ENCODE measurements at places on chromosomes 4 and X.

DNA sequence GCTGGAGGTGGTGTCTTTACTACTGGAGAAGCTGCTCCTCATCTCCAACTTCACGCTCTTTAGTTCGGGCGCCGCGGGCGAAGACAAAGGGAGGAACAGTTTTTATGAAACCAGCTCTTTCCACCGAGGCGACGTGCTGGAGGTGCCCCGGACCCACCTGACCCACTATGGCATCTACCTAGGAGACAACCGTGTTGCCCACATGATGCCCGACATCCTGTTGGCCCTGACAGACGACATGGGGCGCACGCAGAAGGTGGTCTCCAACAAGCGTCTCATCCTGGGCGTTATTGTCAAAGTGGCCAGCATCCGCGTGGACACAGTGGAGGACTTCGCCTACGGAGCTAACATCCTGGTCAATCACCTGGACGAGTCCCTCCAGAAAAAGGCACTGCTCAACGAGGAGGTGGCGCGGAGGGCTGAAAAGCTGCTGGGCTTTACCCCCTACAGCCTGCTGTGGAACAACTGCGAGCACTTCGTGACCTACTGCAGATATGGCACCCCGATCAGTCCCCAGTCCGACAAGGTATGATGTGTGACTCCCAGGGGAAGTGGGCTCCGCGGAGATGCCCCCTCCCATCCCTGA, 634 bp downstream of the LRAT start:
- peaks cover 30% of the 10 kb centered on the region for H3K4me1 ChIP-seq
- DNase-seq: no peak
- no peak overlapping the region for H3K27ac ChIP-seq
- H3K4me3 ChIP-seq: peak overlapping the region; percentile 47
- H3K27me3 ChIP-seq: peaks cover 12% of the 10 kb centered on the region

DNA sequence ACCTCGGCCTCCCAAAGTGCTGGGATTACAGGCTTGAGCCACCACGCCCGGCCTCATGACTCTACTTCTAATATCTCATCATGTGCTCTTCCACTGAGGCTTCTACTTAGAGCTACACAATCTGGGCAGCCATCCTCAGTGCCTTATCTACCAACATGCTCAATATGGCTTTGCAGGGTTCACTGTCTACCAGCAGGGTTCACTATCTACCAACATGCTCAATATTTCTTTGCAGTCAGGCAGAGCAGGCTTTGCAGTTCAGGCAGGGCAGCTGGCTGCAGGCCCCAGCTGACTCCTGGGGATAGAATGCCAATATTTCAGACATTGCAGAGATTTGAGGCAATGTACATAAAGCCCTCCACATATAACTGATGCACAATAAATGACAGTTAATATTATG, 47.5 kb downstream of the PKD2 start:
- no peak for DNase-seq
- peaks cover 11% of the 10 kb centered on the region for H3K36me3 ChIP-seq
- H3K27ac ChIP-seq: no peak overlapping the region
- no peak overlapping the region for H3K4me3 ChIP-seq

GRCh38 chr4:100811046-100811445, 293.2 kb upstream of the EMCN start:
- no peak overlapping the region for H3K27ac ChIP-seq
- no peaks in the 10 kb centered on the region for H3K36me3 ChIP-seq
- H3K4me1 ChIP-seq: no peaks in the 10 kb centered on the region
- DNase-seq: no peak
- no peak overlapping the region for H3K4me3 ChIP-seq

DNA sequence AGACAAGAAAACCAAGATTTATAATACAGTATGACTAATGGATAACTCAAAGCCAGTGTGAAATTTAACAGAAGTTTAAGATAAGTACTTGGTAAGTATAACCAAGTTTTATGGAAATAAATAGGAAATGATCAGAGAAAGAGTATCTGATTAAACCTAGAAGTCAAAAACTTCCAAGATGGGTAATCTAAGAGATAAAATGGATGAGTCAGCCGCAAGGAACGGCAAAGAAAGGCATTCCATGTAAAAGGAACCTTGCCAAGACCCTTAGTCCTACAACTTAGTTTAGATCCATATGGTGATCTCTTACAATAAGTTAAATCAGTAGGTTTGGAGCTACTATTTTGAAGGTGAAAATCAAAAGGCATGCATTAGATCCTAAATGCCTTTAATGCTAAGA, 34.8 kb downstream of the LIN54 start:
- no peak overlapping the region for H3K27ac ChIP-seq
- H3K27me3 ChIP-seq: no peaks in the 10 kb centered on the region
- no peak overlapping the region for H3K4me3 ChIP-seq
- no peaks in the 10 kb centered on the region for H3K4me1 ChIP-seq
- no peaks in the 10 kb centered on the region for H3K36me3 ChIP-seq

GRCh38 chr4:100936661-100937375, 410.5 kb downstream of the PPP3CA start:
- no peaks in the 10 kb centered on the region for H3K4me1 ChIP-seq
- no peak for DNase-seq
- no peaks in the 10 kb centered on the region for H3K36me3 ChIP-seq
- H3K27me3 ChIP-seq: no peaks in the 10 kb centered on the region
- no peak overlapping the region for H3K4me3 ChIP-seq

- H3K4me1 ChIP-seq: peaks cover 12% of the 10 kb centered on the region
- H3K4me3 ChIP-seq: no peak overlapping the region
- no peak overlapping the region for H3K27ac ChIP-seq
- H3K36me3 ChIP-seq: no peaks in the 10 kb centered on the region
- DNase-seq: no peak
- no peaks in the 10 kb centered on the region for H3K27me3 ChIP-seq
These were observed 53.3 kb upstream of the STIM2 start for GRCh38 chr4:26807330-26807729.

DNA sequence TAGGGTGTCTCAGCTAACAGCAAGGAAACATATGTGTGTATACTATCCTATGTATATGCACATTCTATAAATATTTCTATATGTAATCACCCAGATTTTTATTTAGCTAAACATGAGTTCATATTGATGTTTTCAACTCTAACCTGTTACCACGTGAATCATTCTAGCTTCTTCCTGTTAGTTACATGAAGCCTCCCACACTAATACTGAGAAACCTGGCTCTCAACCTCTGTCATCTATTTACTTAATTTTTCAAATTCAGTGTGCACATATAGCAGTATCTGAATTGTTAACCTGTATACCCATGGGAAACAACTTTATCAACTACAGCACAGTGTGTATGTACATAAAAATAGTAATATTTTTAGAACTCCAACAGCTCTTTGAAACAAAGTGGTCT, 57.3 kb downstream of the KLF8 start:
- DNase-seq: no peak
- H3K4me1 ChIP-seq: no peaks in the 10 kb centered on the region
- H3K27me3 ChIP-seq: no peaks in the 10 kb centered on the region
- H3K4me3 ChIP-seq: no peak overlapping the region

GRCh38 chr4:21529214-21529613, 419.4 kb downstream of the KCNIP4 start:
- no peak overlapping the region for H3K27ac ChIP-seq
- no peaks in the 10 kb centered on the region for H3K4me1 ChIP-seq
- no peak for DNase-seq
- H3K27me3 ChIP-seq: no peaks in the 10 kb centered on the region

GRCh38 chr4:87476934-87477333, 52.2 kb downstream of the SPARCL1 start:
- no peaks in the 10 kb centered on the region for H3K27me3 ChIP-seq
- no peak overlapping the region for H3K27ac ChIP-seq
- no peak overlapping the region for H3K4me3 ChIP-seq
- H3K36me3 ChIP-seq: no peaks in the 10 kb centered on the region
- no peak for DNase-seq

DNA sequence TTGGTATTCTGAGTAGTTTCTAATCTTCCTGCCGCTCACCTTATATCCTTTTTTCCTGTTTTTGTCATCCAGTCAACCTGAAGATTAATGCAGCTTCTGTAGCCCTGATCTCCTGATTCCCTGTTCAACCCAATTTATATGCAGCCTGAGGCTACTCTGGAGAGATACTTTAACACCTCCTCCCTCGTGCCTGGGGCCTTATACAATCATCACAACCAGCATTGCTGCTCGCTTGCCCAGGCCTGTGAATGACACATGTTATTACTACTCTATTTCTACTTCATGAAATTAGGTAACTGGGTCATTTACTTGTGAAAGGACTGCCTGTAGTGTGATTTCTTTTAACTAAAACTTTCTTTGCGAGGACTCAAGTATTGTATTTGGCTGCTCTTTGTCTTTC, 33.7 kb upstream of the WDR17 start:
- no peak for DNase-seq
- no peak overlapping the region for H3K4me3 ChIP-seq
- no peaks in the 10 kb centered on the region for H3K27me3 ChIP-seq

DNA sequence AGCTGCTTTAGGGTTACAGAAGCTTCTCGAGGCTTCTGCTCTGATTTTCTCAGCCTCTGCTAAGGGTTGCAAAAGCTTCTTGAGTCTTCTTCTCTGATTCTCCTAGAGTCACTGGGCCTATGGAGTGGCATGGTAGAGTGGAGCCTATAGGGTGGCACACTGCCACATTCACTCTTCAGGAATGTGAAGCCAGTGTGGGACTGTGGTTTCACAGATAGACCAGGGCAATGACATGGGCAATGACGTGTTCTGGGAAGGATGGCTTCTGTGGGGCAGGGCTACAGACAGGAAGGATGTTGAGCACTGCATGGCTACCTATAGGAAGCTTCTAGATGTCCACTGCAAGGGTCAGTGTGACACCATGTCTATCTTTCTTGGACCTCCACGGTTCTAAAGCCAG, 11.0 kb upstream of the MAMLD1 start:
- peaks cover 4% of the 10 kb centered on the region for H3K27me3 ChIP-seq
- no peak for DNase-seq
- no peak overlapping the region for H3K27ac ChIP-seq
- no peak overlapping the region for H3K4me3 ChIP-seq
- no peaks in the 10 kb centered on the region for H3K36me3 ChIP-seq

DNA sequence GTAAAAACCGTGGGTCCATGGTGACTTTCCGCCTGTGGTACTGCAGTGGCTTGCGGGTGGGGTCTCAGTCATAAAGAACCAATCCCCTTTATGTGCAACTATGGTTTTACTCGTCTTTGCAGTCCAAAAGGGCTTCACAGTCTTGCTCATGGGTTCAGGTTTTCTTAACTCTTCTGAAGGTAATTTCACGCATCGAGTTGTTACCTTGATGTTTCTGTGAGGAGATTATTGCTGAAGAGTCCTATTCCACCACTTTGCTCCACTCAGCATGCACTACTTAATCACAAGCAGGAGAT, 41.5 kb downstream of the F8 start:
- no peaks in the 10 kb centered on the region for H3K27me3 ChIP-seq
- no peaks in the 10 kb centered on the region for H3K4me1 ChIP-seq

- no peaks in the 10 kb centered on the region for H3K27me3 ChIP-seq
- no peak overlapping the region for H3K4me3 ChIP-seq
- no peak for DNase-seq
- no peaks in the 10 kb centered on the region for H3K36me3 ChIP-seq
These were observed 46.9 kb downstream of the ANTXR2 start for GRCh38 chr4:80026100-80026499.

- no peaks in the 10 kb centered on the region for H3K27me3 ChIP-seq
- no peaks in the 10 kb centered on the region for H3K4me1 ChIP-seq
- no peak overlapping the region for H3K27ac ChIP-seq
- H3K36me3 ChIP-seq: no peaks in the 10 kb centered on the region
- H3K4me3 ChIP-seq: no peak overlapping the region
These were observed 47.2 kb downstream of the SLC34A2 start for GRCh38 chr4:25702848-25703247.

GRCh38 chr4:164977243-164978164, at the start of gene TRIM61:
Gene TRIM61, minus strand, starts transcription at chr4:164977657. Its CDS starts 7,655 bp downstream, at chr4:164970002.
- H3K4me3 ChIP-seq: peak within 1 kb of the TSS; percentile 47
- H3K27ac ChIP-seq: peak within 1 kb of the TSS; percentile 4
- peak; percentile 63 for DNase-seq
- no peaks in the 10 kb centered on the region for H3K27me3 ChIP-seq

- H3K4me1 ChIP-seq: peaks cover 9% of the 10 kb centered on the region
- DNase-seq: no peak
- H3K36me3 ChIP-seq: peaks cover 6% of the 10 kb centered on the region
- no peak overlapping the region for H3K4me3 ChIP-seq
These were observed 15.8 kb upstream of the CLTRN start for GRCh38 chrX:15680401-15680800.

DNA sequence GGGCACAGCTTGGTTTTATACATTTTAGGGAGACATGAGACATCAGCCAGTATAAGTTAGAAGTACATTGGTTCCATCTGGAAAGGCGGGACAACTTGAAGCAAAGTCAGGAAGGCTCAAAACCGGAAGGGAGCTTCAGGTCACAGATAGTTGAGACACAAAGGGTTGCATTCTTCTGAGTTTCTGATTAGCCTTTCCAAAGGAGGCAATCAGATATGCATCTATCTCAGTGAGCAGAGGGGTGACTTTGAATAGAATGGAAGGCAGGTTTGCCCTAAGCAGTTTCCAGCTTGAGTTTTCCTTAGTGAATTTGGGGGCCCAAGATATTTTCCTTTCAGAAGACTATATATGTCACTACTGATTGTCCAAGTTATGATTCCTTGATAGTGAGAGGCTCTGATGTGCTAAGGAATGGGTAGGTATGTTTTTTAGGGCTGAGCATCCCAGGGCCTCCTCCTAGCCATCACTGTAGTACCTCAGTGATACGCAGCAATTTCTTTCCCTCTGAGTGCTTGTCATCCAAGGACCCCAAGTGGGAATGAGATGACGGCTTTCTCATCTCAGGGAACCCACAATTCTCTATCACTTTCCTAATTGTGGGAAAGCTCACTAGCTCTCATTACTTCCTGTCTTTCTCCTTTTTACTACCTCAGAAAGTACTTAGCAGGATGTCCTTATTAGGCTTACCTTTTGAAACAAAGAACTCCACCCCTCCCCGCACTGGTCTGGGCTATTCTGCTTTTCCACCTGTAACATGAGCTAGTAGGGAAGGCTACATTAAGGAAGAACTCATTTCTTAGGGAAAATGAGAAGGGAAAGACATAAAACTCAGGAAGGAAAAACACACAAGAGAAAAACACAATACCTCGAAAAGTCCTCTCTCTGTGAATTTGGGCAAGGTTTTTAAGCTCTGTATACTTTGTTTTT, 632.7 kb downstream of the RAPGEF2 start:
- no peak overlapping the region for H3K4me3 ChIP-seq
- no peaks in the 10 kb centered on the region for H3K27me3 ChIP-seq
- no peak for DNase-seq
- no peak overlapping the region for H3K27ac ChIP-seq
- H3K4me1 ChIP-seq: no peaks in the 10 kb centered on the region

DNA sequence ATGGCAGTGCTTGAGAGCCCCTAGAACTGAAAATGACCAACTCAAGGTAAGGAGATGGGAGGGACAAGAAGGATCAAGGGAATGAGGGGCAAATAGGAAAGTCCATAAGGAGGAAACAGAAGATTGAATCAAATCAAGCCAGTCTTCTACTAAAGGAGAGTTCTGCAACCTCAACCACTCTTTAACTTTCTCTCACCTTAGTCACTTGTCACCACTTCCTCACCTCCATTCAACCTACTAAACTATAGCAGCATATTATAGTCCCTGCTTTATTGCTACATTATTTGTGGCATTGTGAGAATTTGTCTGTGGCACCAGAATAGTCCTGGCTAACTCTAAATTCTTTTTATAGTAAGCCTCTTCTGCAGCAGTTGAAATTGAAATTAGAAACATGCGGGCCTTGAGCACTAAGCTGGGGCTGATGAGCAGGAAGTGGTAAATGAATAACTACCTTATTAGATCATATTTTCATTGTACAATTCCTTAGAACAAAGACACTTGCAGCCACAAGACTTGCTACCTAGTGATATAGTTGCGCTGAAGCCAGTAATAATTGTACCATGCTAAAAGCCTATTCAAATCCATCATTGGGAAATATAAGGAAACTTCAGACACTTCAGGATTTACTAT, 336.9 kb downstream of the ZNF674 start:
- H3K4me3 ChIP-seq: no peak overlapping the region
- no peak overlapping the region for H3K27ac ChIP-seq
- no peaks in the 10 kb centered on the region for H3K36me3 ChIP-seq
- H3K4me1 ChIP-seq: no peaks in the 10 kb centered on the region
- no peak for DNase-seq

Data from T-cell (primary cell).